ENCODE measurements at places on chromosomes 2 and 18.

GRCh38 chr2:224260372-224261020, 141.4 kb downstream of the FAM124B start:
- no peak for DNase-seq

GRCh38 chr2:241271706-241272302, 43.7 kb downstream of the HDLBP start:
- DNase-seq = peak; percentile 84

- DNase-seq = no peak
Observed at GRCh38 chr18:76771192-76771799, 51.1 kb upstream of the ZNF236 start.

- peak; percentile 67 for DNase-seq
Observed at GRCh38 chr2:238387332-238387731, 39.4 kb upstream of the ASB1 start.

GRCh38 chr2:130949954-130950353, 113.2 kb downstream of the ARHGEF4 start:
- no peak for DNase-seq

DNA sequence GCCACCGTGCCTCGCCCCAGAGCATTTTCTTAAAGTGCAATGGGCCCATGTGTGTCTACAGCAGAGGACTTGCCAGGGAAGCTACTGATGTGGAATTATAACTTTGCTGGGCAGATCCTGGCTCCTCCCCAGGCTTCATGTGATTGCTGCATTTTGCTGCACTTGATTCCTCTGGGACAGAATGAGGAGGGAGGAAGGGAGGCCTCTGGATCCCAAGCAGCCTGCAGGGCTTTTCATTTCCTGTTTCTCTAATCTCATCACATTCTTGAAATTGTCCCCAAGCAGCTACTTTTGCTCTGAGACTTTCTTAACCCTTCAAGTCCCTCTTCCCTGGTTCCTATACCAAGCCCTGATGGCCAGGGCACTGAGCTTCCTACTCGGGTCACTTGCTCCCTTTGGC, 134.4 kb upstream of the SEC11C start:
- DNase-seq = no peak

DNA sequence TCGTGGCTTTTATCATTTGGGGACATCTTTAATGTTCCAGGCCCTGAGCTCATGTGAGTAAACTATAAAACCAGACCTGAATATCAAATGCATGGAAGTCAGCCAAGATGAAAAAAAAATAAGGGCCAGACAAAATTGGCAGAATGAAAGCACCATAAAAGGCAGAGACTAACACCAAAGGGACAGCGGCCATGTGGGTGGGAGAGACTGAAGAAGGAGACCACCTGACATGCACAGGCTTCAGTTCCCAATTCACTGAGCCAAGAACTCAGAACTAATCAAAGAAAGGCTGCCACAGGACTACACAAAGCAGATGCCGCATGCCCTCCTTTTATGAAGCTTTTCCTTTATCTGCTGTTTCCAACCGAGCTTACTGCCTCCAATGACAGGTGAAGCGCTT, 267.1 kb downstream of the RAD51AP2 start:
- no peak for DNase-seq

DNA sequence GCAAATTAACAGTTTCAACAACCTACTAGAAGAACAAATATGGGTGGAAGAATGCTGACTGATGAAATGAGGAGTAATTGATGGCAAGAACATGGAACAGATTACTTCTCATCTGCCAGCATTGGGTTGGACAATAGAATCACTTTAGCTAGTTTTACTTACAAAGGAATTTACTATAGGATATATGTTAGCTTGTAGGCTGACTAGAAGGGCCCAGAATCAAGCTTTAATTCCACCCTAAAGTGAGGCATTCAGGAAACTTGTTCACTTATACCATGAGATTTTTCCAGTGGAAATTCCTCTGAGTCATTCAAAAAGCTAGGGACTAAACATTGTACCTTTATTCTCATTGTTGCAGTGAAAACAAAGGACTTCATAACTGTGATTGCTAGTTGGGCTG, 5.0 kb upstream of the ZSWIM2 start:
- no peak for DNase-seq

GRCh38 chr2:128505150-128505490, 186.5 kb upstream of the HS6ST1 start:
- no peak for DNase-seq

DNA sequence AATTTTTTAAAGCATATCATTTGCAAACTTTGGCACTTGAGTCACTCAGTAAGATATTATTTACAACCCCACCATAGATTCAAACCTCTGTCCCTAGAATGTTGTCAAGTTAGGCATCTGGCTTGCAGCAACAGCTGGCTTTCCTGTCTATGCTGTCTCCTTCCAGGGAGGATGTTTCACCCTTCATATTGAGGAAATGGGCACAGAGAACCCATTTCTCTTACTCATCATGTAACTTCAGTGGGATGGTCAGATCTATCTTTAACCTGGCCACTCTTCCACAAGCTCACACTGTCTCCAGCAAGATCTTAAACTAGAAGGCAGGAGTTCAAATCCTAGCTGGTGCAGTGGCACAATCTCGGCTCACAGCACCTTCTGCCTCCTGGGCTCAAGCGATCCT, 15.8 kb downstream of the LCT start:
- no peak for DNase-seq

- no peak for DNase-seq
Observed at GRCh38 chr18:35328868-35329267, 15.4 kb downstream of the ZNF24 start.

DNA sequence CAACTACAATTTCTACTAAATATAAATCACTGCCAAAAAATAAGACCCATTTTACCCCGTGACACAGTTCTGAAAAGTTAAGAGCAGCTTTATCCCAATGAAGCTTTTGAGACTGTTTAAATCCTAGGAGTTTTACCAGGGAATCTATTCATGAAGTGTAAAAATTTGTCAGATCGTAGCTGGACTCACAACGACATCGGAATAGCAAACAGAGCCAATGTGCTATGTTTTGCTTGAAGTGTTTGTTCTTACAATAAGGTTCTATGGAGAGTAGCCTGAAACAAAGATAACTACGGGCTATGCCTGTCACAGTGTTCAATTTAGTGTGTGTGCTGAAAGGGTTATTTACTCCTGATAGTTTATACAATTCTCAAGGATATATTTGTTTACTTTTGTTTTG, 78.5 kb upstream of the L3MBTL4 start:
- DNase-seq = no peak

GRCh38 chr2:41326851-41327250, 721.0 kb upstream of the PKDCC start:
- no peak for DNase-seq

DNA sequence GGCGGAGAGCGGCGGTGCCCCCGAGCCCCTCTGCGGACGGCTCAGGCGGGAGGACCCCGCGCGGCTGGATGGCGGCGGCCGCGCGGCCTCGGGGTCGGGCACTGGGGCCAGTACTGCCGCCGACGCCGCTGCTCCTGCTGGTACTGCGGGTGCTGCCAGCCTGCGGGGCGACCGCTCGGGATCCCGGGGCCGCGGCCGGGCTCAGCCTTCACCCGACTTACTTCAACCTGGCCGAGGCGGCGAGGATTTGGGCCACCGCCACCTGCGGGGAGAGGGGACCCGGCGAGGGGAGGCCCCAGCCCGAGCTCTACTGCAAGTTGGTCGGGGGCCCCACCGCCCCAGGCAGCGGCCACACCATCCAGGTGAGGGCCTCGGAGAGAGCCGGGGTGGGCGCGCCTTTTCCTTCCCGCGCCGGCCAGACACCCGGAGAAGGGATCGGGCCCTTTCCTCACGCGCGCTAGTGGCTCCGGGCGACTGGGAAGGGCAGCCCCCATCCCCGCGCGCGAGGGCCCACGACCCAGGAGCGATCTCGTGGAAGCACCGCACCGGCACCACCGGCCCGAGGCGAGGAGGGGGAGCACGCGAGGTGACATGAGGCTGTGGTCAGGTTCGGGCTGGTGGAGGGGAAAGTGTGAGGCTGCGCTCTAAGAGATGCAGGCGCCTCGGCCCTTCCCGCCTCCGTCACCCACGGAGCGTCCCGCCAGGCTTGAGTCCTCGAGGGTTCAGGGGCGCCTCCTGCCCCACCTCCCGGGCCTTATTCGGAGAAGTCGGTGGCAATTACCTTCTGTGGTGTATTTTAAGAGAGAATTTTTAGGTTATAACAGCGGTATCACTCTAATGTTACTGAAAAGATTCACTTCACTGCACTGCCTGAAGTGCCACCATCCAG, 607 bp downstream of the LAMA3 start:
- DNase-seq = no peak

DNA sequence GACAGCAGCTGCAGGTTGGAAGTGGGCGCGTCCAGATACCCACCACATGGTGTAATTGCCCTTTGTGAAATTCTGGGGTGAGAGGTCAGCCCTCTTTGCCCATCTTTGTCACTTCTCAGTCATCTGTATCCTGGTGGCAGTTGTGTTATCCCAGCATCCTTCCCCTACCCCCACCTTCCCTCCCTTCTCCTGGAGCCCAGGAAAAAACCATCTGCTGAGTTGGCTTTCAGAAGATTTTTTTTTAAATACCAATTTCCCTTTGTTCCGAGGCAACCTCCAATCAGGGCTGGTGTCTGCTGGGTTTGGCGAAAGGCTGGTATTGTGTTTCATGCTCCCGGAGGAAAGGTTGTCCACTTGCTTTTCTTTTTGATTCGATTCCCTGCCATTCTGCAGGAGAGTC, 35.2 kb downstream of the SETBP1 start:
- no peak for DNase-seq

- peak; percentile 33 for DNase-seq
Observed at GRCh38 chr2:138922973-138923563, 142.9 kb upstream of the NXPH2 start.

- DNase-seq = peak; percentile 57
Observed at GRCh38 chr18:10465174-10465939, 10.9 kb downstream of the APCDD1 start.

- DNase-seq = no peak
Observed at GRCh38 chr18:23369266-23369665, 83.8 kb upstream of the RIOK3 start.

GRCh38 chr18:25123438-25124232, 228.3 kb downstream of the ZNF521 start:
- DNase-seq = no peak

GRCh38 chr2:85485815-85486214, 53.2 kb upstream of the MAT2A start:
- DNase-seq = no peak

DNA sequence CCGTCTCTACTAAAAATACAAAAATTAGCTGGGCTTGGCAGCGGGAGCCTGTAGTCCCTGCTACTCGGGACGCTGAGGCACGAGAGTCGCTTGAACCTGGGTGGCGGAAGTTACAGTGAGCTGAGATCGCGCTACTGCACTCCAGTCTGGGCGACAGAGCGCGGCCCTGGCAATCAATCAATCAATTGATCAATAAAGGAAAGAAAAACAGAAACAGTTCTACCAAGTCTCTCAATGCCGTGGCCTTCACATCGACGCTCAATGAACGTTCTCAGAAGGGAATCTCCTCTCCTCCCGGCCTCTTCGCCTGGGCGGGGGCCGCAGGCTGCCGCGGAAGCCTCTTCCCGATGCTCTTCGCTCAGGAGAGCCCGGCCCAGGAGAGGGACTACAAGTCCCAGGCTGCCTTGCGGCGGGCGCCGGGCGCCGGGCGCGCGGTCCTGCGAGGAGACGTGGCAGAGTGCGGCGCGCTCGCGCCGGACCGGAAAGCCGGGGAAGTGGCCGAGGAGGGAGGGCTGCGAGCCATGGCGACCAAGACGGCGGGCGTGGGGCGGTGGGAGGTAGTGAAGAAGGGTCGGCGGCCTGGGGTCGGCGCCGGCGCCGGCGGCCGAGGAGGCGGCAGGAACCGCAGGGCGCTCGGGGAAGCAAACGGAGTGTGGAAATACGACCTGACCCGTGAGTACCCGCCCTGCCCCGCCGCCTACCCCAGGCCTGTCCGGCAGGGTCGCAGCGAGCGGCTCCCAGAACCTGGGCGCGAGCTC, at the start of gene TMEM214:
TSS of gene TMEM214 (plus strand) at position 471 of the 758 bp plus-strand sequence. CDS start at position 522, 51 bp downstream.
- DNase-seq = peak; percentile 91

GRCh38 chr18:24231773-24232735, 93.2 kb downstream of the CABYR start:
- DNase-seq = no peak

GRCh38 chr2:202782940-202783558, 88.5 kb downstream of the ICA1L start:
- DNase-seq = no peak

- peak; percentile 85 for DNase-seq
Observed at GRCh38 chr2:181891966-181892798, 652 bp downstream of the ITPRID2 start.

DNA sequence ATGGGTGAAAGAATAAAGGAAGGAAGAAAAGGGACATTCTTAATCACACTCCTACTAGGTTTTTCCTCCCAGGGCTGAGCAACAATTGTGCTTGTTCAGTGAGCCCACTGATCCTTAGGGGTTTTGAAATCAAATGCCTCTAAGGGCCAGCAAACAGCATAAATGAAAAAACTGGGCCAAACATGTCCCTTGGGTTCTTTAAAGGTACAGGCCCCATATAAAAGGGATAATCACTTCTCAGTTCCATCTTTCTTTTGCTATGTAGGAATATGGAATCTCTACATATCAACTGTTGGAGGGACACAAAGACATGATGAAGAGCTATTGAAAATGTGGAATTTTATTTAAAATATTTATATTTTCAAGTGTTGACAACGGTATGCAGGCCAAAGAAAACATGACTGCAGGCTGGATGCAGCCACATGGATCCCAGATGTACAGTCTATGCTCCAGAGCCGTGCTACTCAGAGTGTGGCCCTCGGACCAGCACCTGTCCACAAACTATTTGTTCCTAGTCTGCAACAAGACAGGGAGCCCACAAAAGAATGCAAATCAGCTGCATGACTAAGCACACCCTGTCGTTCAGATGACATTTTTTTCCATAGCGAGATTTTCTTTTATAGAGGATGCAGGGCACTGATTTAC, 110.0 kb downstream of the CDH20 start:
- no peak for DNase-seq

DNA sequence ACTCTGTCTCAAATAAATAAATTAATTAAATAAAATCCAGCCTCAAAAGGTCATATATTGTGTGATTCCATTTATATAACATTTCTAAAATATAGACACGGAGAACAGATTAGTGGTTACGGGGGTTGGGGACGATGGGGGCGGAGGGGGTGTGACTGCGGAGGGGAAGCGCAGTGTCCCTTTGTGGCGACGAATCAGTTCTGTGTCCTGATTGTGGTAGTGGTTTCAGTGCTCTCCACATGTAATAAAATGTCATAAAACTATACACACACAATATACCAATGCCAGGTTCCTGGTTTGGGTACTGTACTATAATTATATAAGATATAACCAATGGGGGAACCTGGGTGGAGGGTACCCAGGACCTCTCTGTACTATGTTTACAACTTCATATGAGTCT, 186.4 kb downstream of the ANAPC1 start:
- peak; percentile 46 for DNase-seq

GRCh38 chr2:96537734-96538486, 1.4 kb downstream of the ARID5A start:
- peak; percentile 31 for DNase-seq

DNA sequence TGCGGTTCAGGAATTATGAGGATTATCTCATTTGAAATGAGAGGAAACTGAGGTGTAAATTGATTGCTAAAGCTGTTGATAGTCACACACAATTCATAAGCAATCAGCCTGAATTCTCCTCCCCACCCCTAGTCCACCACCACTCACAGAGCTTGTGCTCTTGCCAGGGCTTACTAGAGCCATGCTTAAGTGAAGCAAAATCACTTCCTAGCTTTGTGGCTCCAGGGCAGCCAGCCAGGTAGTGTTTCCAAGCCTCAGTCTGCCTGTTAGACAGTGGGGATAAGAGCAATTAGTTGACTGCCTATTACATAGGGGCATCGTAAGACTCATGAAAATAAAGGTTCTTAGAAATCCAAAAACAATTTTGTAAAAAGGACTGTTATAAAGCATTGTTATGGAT, 87.2 kb downstream of the PKP4 start:
- DNase-seq = no peak
